Activated CD4-positive, alpha-beta memory T cell treated with anti-CD3 and anti-CD28 coated beads, Interleukin-2, amount 10 ng/mL, durations not matched to agents 7 days and 5 days (primary cell): ENCODE measurements at places on chromosomes 1 and 21. TPM values are rescaled to one million over a fixed set of nuclear protein-coding genes. Genes with fewer than 3 reads are reported as not detected.

DNA sequence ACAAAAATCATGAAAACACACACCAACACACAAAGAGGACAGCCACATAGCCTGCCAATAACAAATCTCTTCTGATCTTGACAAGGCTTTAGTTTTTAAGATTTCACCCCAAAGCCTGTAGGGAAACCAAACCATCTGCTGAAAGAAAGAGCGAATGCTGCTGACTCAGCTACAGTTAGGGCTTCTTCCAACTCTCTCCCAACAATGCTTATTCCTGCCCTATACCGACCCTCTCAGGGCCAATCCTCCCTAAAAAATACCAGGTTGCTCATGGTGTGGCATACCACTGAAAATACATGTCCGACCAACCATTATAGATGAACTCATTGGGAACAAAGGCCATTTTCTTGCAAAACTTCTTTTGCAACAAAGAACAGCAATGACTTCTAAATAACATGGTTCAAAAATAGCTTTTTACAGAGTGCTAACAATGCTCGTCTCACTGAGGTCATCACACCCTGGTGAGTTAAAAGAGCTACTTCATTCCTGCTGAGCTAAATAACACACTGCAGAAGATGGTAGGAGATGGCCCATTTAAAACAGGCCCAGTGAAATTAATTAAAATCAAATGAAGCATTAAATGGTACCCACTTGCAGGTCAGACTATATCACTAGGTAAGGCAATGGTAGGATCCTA, 86.1 kb downstream of the KIAA0319L start:
- no peak overlapping the region for H3K4me3 ChIP-seq
- no peaks in the 10 kb centered on the region for H3K27me3 ChIP-seq
- H3K27ac ChIP-seq = no peak overlapping the region
- H3K4me1 ChIP-seq = peaks cover 9% of the 10 kb centered on the region
- peaks cover 55% of the 10 kb centered on the region for H3K36me3 ChIP-seq
- no peak for DNase-seq

GRCh38 chr1:218931324-218931723, 242.4 kb upstream of the LYPLAL1 start:
- no peaks in the 10 kb centered on the region for H3K36me3 ChIP-seq
- DNase-seq = no peak
- no peak overlapping the region for H3K27ac ChIP-seq
- H3K4me3 ChIP-seq = no peak overlapping the region

Gene FCAMR
- total RNA-seq = not detected

Gene GPR3
- 0.58 TPM for total RNA-seq
